Urinary bladder (tissue), 4 donors: ENCODE measurements at places on chromosomes 11 and 22. TPM values are rescaled to one million over a fixed set of nuclear protein-coding genes. Genes with fewer than 3 reads are reported as not detected.

FAM227A gene
- 0.48 TPM for polyA plus RNA-seq

RASD2 gene
- 7.9 TPM for polyA plus RNA-seq

PDE3B gene
- 17.7 TPM for polyA plus RNA-seq

SMIM35 gene
- 0.03 TPM for polyA plus RNA-seq

CYP2D6 gene
- polyA plus RNA-seq = 0.61 TPM

PIK3IP1 gene
- polyA plus RNA-seq = 29.2 TPM

OR51B5 gene
- not detected for polyA plus RNA-seq

SMC1B gene
- not detected for polyA plus RNA-seq

ADORA2A gene
- 2.6 TPM for polyA plus RNA-seq

DNA sequence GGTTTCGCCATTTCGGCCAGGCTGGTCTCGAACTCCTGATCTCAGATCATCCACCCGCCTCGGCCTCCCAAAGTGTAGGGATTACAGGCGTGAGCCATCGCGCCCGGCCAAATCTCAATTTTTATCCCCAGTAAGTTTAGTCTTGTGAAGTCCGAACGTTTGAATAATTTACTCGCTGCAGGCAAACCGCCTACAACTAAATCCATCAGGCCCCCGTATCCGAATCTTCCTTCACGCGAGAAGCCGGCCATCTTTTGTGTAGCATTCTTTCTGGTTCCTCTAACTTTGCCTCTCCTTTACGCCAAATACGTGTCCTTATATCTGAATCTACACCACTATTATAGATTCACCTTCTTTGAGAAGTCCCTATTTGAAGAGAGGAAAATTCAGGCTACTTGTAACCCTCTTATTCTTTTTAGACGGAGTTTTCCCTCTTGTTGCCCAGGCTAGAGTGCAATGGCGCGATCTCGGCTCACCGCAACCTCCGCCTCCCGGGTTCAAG is 581 bp upstream of the EIF3L start:
- DNase-seq = no peak

GRCh38 chr11:13861411-13861810 is 101.1 kb upstream of the SPON1 start:
- DNase-seq = no peak

DNA sequence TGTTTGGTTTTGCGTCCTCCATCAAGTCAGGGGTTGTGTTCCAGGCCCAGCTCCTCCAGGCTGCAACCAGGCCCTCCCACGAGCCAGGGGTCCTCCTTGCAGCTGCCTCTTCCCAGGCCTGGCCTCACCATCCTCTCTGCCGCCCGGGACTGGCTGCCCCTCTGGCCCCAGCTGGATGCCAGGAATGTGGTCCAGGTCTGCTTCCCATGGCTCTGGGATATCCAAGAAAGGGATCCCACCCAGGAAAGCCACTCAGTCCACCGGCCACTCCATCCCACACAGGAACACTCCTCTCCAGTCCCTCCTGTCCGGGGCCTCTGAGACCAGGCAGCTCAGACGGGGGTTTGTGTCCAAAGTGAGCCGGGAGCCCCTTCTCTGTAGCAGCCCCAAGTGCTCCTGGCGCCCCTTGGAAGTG is 336.4 kb downstream of the BRD1 start:
- no peak for DNase-seq

DNA sequence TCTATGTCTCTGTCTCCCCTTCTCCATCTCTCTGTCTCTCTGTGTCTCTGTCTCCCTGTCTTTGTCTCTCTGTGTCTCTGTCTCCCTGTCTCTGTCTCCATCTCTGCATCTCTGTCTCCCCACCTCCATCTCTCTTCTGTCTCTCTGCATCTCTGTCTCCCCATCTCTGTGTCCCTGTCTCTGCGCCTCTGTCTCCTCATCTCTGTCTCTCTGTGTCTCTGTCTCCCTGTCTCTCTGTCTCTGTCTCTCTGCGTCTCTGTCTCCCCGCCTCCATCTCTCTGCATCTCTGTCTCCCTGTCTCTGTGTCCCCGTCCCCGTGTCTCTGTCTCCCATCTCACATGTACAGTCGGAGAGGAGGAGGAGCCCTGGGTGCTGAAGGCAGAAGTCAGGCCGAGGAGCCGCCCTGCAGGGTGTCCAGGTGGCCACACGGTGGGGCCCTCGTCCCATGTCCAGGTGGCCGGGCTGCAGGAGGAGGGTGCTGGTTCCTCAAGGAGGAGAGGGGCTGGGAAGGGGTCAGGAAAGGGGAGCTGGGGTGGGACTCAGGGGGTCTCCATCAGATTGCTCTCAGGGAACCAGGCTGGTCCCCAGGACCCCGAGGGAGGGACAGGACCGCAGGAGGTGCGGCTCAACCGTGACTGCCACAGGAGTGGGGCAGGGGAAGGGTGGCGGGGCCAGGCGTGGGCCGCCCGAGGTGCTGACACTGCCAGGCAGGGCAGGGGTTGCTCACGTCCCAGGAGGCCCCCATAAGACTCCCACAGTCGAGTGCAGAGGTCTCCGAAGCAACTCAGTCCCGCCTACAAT is 25.6 kb upstream of the TH start:
- no peak for DNase-seq

DNA sequence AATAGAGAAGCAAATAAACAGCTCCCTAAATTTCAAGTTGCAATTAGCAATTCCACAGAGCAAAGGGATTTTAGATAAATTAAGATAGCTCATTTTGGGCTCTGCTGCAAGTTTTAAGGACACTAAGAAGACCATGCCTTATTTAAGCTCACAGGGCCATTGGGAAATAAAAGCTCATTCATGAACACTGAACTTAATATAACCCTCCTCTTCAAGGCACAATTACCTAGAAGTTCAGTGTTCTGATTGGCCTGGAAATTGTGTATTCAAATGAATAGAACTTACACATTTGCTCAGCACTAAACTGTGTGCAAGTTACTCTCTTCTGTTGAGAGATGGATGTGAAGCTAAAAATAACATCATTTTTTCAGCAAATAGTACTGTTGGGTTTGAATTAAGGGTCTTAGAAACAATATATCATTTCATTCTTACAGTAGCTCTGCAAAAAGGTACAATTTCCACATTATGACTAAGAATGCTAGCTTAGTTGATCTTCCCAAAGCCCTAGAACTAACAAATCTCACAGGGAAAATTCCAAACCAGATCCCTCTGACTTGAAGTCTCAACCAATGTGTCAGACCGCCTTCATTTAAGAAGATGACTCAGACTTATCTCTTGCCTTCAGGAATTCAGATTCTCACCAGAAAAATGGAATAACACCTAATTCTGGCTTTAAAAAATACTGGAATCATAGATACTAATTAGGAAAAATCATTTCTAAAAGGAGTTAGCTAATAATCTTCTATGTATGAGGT is 87.4 kb upstream of the LRRC55 start:
- no peak for DNase-seq

- no peak for DNase-seq
These were observed 22.9 kb upstream of the ABTB2 start for GRCh38 chr11:34380696-34381095.

DNA sequence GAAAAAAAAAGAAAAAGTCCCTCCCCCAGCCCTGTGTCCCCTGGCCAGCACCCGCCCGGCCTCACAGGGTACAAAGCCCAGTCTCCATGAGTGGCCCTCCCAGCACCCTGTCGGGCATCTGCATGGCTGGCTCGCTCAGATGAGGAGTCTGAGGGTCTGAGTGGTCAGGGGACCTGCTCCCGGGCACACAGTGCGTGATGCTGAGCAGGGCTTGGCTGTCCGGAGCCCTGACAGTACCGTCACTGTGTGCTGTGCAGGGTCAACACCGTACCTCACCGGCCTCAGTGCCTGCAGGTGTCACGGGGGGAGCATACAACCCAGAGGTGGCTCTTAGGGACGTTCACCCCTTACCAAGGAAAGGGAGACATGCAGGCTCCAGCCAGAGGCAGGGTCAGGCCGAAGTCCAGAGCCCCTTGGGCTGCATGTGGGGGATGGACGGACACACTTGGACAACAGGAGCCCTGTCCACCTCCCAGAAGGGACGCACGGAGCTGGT is 3.6 kb upstream of the PLXNB2 start:
- no peak for DNase-seq

DNA sequence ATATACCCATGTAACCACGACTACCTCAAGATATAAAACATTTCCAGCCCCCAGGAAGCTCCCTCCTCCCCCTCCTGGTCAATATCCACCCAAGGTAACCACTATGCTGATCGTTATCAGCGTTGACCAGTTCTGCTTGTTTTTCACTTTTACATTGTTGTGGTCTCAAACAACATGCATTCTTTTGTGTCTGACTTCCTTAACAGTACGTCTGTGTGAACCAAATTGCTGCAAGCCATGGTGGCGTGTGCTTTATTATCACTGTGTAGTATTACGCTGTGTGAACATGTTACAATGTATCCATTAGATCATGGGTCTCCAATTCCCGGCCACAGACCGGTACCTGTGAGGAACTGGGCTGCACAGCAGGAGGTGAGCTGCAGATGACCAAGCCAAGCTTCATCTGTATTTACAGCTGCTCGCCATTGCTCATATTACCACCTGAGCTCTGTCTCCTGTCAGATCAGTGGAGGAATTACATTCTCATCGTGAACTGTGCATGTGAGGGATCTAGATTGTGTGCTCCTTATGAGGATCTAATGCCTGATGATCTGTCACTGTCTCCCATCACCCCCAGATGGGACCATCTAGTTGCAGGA is 15.5 kb upstream of the GRK3 start:
- DNase-seq = no peak

GRCh38 chr11:48101958-48102357 is 114.7 kb upstream of the OR4B1 start:
- DNase-seq = no peak

- no peak for DNase-seq
These were observed 11.6 kb upstream of the SERPIND1 start for GRCh38 chr22:20762233-20762796.

DNA sequence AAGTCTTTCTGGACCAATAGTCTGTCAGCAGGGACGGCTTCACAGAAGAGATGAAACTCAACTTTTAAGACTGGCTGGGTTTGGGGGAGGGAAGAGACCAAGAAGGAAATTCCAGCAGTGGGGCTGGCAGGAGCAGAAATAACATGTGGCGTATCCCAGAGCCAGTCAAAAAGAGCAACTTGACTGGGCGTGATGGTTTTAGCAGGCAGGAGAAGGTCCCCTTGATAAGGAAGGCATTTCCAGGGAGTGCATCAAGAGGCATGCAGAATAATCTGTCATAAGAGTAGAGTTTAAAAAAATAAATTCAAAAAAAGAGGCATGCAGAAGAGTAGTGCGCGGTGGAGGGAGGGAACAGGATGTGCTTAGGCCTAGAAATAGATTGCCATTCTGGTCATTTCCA is 52.5 kb downstream of the C22orf31 start:
- DNase-seq = no peak

GRCh38 chr11:2137202-2138067 is 1.8 kb downstream of the IGF2 start:
- peak; percentile 65 for DNase-seq

DNA sequence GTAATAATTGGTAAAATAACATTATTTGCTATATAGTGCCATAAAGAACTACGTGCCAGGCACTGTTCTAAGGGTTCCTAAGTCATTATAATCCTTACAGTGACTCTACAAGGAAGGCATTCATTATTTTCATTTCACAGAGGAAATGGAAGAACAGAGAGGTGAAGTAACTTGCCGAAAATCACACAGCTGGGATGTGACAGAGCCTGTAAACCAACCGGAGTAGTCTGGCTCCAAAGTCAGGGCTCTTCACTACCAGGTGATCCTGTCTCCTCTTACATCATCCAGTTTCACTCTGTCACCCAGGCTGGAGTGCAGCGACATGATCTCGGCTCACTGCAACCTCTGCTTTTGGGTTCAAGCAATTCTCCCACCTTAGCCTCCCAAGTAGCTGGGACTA is 59.2 kb upstream of the RBFOX2 start:
- no peak for DNase-seq

DNA sequence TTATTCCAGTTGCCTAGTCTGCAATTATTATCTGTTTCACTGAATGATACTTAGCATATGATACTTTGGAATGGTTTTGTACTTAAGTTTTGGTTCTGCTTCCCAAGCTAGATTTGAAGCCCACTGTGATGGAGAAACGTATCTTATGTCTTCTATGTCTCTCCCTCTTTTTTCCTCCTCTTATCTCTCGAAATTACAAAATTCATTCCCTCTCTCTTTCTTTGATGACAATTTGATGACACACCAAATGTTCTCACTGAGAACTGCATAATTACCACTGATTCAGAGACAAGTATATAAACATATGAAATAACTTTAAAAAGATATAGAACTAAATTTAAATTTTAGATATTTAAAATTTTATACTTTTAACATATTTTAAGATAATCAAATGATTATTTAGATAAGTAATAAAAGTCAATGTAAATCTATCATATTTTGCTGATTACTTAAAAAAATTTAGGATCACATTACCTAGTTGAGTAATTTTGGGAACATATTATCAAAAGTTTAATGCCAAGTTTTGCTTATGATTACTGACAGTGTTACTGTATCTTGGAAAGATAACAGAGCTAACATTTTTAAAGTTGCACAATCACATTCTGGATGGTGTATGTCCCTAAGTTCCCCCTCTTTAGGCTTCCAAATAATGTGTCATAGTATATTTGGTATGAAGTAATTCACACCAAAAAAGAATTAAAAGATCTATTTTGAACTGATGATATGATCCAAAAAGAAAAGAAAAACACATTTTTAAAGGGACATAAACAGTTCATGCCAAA is 255.3 kb downstream of the SBF2 start:
- no peak for DNase-seq

GRCh38 chr11:1899686-1900085 is 8.0 kb upstream of the PRR33 start:
- DNase-seq = no peak

DNA sequence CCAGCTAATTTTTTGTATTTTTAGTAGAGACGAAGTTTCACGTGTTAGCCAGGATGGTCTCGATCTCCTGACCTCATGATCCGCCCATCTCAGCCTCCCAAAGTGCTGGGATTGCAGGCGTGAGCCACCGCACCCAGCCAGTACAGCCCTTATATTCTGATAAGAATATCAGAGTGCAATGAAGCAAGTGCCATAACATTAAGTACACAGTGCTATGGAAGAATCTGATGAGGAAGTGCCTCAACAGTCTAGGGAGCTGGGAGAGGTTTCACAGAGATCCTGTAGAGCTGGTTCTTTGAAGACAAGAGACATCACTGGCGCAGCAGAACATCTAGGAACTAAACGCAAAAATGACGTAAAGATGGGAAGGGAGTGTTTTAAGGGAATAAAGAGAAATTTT is 2.1 kb downstream of the RTCB start:
- DNase-seq = no peak

DNA sequence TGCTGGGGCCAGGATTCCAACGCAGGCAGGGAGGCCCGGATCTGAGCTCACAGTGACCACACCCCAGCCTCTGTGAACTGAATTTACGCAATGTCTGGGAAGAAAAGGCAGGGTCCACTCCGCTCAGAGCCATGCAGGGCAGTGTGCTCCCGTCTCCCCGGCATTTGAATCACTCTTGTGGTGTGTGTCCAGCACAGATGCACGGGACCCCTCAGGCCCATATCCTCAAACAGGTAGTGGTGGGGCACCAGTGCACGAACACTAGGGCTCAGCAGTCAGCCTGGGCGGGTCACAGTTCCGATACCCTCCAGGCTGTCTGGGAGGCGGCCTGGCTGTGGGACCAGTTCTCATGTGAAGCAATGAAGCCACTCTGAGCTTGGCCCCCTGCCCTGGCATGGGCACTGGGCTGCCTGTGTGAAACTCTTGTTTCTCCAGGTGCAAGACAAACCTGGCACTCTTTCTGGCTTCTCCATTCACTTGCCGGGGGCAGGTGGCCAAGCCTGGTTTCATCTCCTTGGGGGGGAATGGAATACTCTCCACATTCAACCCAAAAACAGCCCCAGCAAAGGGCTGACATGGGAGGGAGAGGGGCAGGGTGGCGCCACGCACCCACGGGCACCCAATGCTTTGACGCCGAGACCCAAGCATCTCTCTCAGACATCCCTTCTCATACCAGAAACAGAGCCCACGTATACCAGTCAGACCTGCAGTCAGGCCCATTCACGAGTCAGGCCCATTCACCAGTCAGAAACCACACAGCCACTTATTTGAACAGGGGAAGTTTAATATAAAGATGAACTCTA is 14.3 kb downstream of the DHCR7 start:
- DNase-seq = no peak
